ENCODE measurements at places on chromosomes 1 and 21. TPM values are rescaled to one million over a fixed set of nuclear protein-coding genes. Genes with fewer than 3 reads are reported as not detected.

DNA sequence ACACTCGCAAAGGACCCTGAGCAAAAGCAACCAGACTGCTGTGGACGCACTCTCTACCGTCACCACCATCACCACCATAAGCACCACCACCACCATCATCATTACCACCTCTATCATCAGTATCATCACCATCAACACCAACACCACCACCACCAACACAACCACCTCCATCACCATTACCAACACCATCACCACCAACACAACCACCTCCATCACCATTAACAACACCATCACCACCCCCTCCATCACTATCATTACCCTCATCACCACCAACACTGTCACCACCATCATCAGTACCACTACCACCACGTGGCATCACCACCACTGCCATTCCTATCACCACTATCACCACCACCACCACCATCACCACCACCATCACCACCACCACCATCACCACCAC lies 38.8 kb upstream of the RIPK4 start:
- DNase-seq: no peak

GRCh38 chr1:115437196-115437595 lies 99.1 kb upstream of the NGF start:
- DNase-seq: no peak

GRCh38 chr1:178434360-178434759 lies 62.4 kb downstream of the CLEC20A start:
- DNase-seq: no peak

DNA sequence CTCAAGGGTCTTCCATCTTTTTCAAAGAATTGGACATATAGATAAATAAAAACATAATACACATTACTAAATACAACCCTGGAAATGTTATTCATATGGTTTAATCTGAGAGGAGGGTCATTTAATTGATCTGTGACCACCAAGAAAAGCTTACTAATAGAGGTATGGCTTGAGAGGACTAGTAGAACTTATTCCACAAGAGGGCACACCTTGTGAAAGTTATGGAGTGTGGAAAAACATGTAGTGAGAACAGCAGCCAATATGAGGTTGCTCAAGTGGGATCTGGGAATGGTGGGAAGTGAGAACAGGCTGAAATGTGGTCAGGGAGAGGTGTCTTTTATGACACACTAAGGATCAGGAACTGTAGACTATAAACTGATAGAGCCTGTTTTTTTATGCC lies 973.5 kb upstream of the B3GALT2 start:
- no peak for DNase-seq

DNA sequence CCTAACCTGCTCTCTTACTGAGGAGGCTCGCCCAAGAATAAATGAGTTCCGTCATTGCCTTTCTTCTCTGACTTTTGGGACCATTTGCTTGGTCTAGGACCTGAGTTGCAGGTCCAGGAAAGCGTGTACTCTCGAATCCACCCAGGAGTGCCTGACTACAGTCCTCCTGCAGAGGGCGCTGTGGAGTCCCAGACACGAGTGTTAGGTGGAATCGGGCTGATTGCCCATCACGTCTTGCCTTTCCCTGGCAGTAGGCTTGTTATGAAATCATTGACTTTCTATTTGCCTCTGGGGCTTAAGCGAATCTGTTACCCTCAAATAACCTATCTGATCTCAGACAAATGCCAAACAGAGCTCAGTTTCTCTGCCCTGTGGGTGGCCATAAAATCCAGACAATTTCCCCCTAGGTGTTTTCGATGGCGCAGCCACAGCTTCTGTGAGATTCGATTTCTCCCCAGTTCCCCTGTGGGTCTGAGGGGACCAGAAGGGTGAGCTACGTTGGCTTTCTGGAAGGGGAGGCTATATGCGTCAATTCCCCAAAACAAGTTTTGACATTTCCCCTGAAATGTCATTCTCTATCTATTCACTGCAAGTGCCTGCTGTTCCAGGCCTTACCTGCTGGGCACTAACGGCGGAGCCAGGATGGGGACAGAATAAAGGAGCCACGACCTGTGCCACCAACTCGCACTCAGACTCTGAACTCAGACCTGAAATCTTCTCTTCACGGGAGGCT lies at the start of gene IL20:
Gene IL20 (plus strand): TSS at position 685 of the 733 bp plus-strand sequence. CDS start 230 bp downstream, outside the sequence.
- peak; percentile 7 for DNase-seq

DNA sequence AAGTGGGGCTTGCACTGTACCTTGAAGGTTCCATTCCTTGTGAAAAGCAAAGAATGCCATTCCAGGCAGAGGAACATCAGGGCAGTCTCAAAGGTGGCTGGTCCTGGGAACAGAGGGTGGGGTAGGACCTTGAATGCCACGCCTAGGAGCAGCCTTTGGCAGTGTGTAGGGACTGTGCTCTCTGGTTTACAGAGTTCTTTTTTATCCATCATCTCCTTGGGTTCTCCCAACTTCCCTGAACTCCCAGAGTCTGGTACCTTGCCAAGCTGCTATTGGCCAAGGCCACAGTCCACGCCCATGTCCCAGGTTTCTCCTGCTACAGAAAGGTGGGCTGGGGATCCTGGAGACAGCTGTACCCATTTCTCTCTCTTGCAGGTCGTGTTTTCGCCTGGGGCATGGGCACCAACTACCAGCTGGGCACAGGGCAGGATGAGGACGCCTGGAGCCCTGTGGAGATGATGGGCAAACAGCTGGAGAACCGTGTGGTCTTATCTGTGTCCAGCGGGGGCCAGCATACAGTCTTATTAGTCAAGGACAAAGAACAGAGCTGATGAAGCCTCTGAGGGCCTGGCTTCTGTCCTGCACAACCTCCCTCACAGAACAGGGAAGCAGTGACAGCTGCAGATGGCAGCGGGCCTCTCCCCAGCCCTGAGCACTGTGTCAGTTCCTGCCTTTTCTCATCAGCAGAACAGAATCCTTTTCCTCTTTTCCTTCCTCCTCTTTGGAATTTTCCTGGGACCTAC lies 15.3 kb upstream of the TRNAU1AP start:
- no peak for DNase-seq

DNA sequence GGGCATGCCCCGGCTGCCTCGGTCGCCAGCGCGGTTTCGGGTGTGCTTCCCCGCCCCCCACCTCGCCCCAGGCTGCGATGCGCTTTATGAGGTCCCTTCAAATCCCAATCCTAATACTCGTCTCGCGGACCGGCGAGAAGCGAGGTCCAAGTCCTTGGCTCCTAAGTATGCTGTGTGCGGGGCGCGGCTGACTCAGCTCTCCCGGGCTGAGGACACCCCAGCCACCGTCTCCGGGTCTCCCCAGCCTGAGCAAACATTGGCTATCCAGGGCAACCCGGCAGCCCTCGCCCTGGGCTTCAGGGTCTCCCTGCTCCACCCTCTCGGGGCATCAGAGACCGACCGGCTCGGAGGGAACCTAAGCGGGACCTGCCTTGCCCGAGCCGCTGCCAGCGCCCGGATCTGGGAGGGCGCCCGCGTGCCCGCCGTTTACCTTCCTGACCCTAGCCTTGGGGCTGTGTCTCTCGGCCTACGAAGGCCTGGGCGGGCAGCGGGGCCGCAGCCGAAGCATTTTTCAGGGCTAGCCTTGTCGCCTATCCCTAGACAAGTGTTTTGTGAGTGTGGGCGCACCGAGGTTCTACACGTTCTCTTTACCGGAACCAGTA lies 1.2 kb downstream of the ITPKB start:
- no peak for DNase-seq

DNA sequence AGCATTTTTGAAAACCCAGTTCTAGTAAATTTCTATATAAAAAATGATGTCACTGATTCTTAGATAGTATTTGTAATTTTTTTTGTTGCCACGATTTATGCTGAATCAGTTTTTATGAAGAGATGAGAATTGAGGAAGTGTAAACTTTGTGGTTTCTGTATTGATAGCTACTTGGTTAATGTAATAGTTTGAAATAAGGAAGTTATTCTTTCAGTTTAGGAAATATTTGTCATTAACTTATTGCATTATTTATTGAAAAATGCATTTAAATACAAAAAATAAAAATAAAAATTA lies 97.8 kb downstream of the ZFYVE9 start:
- DNase-seq: no peak

GRCh38 chr1:240173836-240174235 lies 82.2 kb downstream of the FMN2 start:
- DNase-seq: no peak

DNA sequence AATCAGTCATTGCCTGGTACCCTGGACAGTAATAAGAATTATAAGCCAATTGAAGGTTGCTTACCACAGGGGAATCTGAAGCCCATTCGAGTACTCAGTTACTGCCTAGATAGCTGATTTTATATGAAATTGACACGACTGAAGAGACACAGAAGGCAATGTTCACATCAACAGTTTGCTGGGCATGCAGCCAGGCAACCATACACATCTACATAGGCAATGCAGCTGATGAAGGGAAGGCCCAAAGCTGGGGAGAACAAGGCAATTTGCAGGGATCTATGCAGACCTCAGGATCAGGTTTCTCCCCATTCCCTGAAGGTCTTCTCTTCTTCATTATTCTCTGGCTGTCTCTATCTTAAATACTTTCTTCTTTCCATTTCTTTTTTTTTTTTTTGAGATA lies 448.7 kb downstream of the PTBP2 start:
- no peak for DNase-seq

DNA sequence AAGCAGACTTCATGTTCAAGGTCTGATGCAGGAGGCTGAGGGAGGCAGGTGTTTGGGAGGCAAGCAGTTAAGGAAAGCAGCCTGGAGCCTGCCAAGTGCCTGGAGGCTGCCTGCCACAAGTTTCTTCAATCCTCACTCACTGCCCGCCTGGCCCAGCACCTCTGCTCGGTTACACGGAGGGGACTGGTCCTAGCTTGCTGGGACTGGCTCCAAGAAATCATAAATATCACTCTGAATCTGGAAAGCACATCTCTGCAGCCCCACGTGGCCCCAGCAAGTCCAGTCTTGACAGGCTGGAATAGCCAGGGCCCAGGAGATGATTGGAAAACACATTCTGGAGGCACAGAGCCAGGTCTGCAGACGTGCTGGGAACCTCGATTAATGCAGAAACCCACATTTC lies 83.9 kb downstream of the BCAR3 start:
- DNase-seq: peak; percentile 31

- DNase-seq: no peak
Observed at GRCh38 chr1:217456261-217456660, 174.6 kb downstream of the GPATCH2 start.

DNA sequence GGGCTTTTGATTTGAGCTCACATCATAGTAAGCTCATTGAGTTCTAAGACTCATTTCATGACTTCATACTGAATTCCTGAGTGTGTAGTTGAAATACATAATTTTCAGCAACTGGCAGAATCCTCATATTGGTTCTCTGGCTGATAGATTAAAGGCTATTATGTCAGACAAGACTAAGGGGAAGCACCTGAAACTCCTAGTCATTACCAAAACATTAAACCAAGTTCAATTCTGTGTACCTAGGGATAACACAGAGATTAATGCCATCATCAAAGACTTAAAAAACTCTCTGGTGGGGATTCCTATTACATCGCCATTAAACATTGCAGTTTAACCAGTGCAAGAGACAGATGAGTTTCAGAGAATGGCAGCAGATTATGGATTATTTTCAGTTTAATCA lies 339.1 kb downstream of the PTPRC start:
- no peak for DNase-seq

DNA sequence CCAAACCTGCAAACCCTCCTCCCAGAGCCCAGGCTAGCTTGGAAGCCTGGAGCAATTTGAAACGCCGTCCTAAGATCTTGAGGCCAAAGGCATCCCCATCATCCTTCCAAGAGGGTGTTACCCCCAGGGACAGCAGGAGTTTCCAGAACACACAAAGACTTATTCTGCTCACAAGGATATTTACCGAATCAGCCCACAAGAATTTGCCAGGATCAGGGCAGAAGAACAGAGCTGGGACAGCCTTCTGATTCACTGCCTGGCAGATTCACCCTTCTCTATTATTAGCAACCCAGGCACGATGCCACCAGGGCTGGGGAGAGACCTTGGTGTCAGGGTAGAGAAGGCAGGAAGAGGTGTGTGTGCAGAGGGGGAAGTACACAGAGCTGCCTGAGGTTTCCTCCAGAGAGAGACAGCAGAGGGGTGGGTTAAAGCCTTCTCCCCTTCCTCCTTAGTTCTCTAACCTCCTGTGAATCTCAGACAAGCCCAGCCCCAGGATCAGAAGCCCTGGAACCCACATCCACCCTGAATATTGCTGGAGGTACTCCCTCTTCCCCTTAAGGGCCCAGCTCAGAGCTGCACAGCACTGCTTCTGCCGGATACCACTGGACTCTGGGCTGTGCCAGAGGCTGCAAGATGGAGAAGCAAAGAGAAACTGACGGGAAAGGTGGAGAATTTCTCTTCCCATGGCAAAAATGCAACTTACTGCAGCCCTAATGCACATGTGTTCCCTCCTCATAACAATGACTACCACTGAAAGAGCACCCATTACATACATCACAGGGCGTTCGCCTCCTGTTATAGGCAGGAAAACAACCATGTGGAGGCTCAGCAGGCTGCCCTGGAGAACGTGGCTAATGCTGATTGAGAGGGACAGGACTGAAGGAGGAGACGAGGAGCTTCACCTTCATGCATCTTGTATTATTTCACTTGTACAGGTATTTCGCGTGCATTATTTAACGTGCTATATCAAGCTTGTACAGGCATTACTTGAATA lies 61.8 kb downstream of the ITPKB start:
- DNase-seq: peak; percentile 54

DNA sequence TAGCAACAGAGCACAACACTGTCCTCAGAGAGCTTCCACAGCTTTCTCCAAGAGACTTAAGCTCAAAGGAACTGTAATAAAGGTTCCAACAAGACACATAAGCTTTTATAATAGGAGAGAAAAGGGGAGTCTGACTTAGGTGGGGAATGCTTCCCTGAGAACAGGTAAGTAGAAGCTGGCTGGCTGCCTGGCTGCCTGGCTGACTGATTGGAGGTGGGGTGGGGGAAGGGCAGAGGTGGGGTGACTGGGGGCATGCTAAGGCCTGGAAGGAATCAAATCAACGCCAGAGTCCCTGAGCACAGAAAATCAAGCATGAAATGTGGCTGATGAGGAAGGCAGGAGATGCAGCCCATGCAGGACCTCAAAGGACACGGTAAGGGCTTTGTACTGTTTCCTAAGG lies 45.8 kb downstream of the DMAP1 start:
- no peak for DNase-seq

DNA sequence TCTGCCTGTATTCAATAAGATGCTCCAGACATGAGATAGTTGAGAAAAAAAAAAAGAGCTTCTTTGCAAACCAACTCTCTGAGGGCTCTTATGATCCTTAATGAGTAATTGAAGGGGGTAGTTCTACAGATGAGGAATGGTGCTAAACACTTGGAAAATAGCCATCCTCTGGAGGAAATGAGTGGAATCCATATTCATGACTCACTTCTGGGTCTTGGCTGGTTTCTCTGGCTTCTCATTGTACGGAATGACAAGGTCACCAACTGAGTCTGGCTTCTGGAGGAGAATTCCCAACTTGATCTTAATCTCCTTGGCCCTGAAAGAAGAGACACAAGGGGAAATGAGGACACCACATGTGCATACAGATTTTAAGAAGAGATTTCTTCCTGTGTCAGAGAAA lies 34.7 kb downstream of the RGS5 start:
- DNase-seq: peak; percentile 91

- DNase-seq: no peak
Observed at GRCh38 chr21:33939226-33939625, 23.6 kb upstream of the ATP5PO start.

Gene FAM110D
- 0.30 TPM for total RNA-seq

Gene RXFP4
- total RNA-seq: not detected

Gene KIF14
- 3.6 TPM for total RNA-seq

Gene TCHHL1
- 17.4 TPM for total RNA-seq

Gene CR1L
- total RNA-seq: 1.6 TPM

Gene HES3
- not detected for total RNA-seq

Gene SMPDL3B
- total RNA-seq: 1.6 TPM

Gene HORMAD1
- total RNA-seq: 0.39 TPM

Gene GJA4
- 6.1 TPM for total RNA-seq

Gene SF3B4
- total RNA-seq: 12.2 TPM

Gene TTC39A
- total RNA-seq: 4.9 TPM
